Activated CD8-positive, alpha-beta memory T cell treated with anti-CD3 and anti-CD28 coated beads for 48 hours (primary cell): ENCODE measurements at places on chromosomes 4 and X.
A peak's percentile ranks its signal among the peaks of the same experiment; 100 is the strongest.

GRCh38 chr4:8319061-8319460 is 49.5 kb downstream of the HTRA3 start:
- DNase-seq: no peak

GRCh38 chrX:135740681-135741149 is 27.3 kb downstream of the CT45A1 start:
- DNase-seq: peak; percentile 20

DNA sequence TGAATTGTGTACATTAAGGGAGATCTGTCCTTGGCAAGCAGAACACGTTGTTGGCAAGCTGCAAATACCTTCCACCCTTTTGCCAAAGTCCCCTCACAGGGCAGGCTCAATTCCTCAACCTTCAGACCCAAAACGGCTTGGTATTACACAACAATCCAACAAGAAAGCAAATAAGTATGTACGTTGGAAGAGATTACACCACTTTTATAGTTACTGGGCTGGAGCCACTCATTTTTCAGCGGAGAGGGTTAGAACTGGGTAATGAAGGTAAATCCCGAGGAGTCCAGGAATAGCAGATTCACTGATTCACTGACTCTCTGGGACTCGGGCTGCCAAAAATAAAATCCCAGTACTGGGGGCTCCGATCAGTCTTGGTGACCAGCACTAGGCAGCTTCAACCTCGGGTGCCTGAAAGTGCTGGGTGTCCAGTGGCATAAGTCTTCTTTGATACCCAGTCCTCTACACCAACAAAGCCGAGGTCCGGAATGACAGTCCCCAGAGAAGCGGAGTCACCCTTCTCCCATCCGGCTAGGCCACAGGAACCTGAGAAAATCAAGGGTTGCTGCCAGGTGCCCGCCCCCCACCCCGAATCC is 587 bp downstream of the TIMM8A start:
- DNase-seq: no peak

GRCh38 chrX:115958687-115959359 is 211.7 kb upstream of the AGTR2 start:
- no peak for DNase-seq

DNA sequence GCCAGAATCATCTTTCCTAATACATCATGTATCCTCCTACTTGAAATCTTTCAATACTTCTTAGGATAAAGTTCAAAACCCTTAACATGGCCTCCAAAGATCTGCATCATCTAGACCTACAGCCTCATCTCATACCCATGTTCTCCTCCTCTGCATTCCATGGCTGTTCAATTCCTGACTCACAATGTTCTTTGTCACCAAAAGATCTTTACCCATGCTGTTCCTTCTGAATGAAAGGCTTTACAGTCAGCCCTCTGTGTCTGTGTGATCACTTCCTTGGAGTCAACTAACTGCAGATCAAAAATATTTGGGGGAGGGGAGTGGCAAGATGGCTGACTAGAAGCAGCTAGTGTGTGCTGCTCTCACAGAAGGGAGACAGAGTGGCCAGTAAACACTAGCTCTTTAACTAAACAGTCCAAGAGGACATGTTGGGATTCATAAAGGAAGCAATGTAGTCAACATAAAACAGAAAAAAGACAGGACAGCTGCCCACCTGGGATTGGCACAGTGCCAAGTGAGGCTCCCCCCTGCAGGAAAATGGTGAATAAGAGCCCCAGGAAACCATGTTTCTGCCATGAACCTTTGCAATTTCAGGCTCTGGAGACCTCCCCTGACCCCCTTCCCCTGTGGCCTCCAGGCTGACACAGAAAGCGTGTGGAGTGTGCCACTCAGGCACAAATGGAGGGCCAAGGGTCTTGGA is 31.9 kb downstream of the CBR4 start:
- no peak for DNase-seq

DNA sequence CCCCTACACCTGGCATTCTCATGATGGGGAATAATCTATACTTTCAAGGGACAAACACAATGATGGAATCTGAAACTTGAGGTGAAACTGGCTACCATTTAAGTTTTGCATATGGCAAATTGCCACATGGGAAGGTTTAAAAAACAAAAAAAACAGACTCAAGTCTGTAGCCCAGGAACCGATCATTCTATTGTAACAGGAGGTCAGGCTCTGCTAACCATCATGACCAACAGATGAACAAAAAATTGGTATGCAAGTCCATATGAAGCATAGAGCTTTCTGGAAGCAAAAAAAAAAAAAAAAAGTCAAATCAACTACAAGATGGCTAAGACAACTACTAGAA is 594.3 kb upstream of the DIPK2B start:
- DNase-seq: no peak

GRCh38 chr4:2337896-2338295 is 76.0 kb upstream of the MXD4 start:
- no peak for DNase-seq

- no peak for DNase-seq
These were observed 28.1 kb downstream of the STARD8 start for GRCh38 chrX:68675571-68675970.

DNA sequence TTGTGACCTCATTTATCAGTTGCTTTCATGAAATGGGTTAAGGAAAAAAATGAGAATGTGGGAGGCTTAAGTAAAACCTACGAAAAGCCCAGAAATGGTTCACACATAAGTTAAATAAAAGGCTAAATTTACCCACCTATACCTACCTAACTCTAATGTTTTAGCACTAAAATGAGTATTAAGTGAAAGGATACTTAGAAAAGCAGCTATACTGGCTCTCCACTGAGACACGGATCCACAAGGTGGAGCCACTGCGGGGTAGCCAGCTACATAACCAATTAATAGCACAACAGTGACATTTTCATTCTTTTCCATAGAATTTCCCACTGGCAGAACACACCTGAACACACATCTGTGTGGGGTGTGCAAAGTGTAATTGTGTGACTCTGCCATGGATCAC is 101.9 kb downstream of the MAML3 start:
- DNase-seq: no peak

DNA sequence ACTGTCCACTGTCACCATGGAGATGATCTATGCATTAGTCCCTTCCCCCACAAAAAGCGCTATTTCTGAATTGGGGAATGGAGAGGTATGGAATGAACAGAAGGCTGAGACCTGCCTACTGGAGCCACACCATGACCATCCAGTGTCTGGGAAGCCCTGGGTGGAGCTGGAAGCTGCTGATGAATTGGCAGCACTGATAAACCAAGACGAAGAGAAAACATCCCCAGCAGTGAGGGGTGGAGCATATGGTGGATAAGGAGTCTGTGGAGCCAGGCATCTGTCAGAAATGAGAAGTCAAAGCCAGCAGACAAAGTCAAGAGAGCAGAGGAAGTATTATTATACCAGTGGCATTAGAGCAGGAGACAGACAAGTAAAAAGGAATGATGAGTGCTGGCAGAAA is 13.2 kb downstream of the CC2D2A start:
- no peak for DNase-seq

DNA sequence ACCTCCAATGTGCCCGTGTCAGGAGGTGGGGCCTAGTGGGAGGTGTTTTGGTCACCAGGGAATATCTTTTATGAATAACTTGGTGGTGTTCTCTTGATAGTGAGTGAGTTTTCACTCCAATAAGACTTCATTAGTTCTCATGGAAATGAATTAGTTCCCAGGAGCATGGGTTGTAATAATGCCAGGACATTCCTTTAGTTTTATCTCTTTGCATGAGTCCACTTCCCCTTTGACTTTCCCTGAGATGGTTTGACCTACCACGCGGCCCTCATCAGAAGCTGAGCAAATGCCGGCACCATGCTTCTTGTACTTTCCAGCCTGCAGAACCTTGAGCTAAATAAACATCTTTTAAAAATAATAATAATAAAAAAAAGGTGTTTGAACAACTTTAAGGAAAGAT is 112.9 kb upstream of the ACSL4 start:
- DNase-seq: no peak

DNA sequence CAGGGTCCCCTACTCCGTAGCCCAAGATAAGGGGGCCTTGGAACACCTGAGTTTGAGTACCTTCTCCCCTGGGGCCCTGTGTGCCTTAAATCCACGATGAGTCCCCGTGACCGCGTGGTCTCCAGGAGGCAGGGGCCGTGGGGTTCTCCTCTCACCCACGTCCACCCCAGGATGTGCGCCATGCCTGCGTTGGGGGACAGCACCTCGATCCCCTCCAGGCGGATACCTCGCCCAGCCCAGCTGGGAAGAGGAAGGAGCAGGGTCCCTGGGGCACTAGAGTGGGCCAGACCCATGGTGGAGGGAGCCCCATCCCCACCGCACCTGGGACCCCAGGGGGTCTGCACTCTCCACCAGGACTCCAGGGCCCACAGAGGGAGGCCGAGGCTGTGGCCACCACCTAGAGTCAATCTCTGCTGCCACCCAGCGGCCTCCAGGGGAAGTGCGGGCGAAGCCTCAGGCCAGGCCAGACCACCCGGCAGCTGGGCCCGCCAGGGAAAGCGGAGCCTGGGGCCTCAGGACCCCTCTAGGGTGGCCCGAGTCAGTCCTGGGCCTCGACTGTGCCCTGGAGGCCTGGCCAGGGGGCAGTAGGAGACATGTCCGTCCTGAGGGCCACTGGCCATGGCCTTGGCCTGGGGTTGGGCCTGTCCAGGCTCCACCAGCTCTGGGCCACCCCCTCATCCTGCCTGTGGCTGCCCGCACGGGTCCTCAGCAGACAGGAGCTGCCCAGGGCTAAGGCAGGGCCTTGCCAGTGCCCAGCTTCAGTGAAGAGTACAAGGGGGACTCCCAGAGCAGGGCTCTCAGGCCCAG is 55.0 kb downstream of the FAM53A start:
- DNase-seq: peak; percentile 26

GRCh38 chr4:24117975-24118374 is 228.1 kb upstream of the PPARGC1A start:
- no peak for DNase-seq

GRCh38 chr4:8112036-8112576 is 46.5 kb downstream of the ABLIM2 start:
- DNase-seq: no peak

GRCh38 chrX:104195489-104196084 is 29.3 kb downstream of the FAM199X start:
- DNase-seq: no peak

DNA sequence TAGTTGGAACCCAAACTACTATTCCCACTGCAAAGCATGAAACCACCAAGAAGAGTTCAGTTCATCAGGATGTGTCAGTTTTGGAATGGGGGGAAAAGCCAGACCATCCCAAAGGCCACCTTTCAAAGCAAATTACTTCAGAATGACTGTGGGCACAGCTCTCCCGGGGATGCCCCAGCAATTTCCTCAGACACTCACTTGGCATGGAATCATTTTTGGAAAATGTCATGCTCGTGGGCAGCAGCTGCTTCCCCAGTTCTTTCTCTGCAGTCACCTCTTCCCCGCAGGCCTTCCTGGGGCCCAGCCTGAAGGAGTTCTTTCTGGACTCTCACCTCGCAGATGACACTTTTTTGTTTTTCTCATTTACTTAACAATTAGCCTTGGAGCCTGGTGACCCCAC is 350.3 kb downstream of the NR3C2 start:
- DNase-seq: no peak

DNA sequence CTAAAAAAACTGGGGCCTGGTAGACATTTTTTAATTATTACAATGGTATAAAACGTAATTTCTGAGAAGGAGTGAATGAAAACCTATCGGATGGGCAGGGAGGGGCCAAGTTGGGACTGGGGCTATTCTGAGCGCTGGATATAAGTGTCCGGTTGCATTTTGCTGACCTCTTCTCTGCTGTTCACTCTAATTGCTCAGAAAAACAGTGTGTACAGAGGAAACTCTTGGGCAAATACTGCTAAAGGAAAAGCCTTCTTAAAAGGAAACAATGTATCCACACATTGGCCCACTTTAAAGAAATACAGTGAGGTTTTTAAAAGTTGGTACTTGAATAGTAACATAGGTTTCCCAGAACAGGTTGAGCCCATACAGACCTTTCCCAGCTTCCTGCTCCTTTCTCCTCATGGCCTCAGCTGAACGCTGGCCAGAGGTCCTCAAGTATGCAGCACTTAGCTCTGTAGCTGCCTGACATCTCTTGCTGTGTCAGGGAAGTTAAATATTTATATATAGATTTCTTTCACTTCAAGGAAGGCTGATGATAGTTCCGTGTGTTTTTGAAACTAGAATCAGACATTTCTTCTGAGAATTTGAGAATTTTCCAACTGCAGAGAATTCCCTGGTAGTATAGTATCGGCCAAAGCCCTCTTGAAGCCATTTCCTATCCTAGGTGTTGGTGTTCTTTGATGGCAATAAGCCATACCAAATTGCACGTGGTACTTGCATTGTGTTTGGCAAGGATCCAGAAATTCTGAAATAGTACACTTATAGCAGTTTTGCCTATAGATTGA is 97.1 kb upstream of the SLC4A4 start:
- no peak for DNase-seq

DNA sequence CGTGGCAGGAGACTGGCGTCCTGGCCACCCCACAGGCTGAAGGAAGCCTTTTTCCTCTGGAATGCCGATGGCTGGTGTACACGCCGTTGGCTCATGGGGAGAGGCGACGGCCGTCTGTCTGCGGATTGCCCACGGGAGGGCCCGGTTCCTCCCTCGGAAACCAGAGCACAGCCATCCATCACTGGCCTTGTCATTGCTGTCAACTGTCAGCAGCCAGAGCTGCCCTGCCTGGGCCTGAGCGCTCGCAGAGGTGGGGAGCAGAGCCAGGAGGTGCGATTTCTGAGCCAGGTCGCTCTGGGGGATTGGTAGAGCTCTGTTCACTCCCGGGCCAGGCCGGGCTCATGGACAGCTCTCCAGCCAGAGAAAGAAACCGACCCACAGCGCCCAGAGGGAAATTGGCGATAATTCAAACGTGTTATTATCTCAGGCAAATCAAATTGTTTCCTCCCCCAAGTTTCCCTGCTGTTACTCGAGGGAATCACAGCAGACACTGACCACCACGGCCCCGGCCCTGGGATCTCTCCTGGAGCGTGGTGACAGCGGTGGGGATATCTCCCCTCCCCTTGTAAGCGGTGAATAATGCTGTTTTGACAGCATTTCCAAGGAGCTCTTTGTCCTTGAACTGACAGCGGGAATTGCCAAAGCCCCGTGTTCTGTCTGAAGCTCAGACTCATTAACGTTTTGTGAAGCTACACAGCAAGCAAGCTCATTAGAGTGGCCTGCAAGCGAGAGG is 220.9 kb upstream of the PSAPL1 start:
- DNase-seq: no peak

GRCh38 chr4:8082517-8083055 is 76.0 kb downstream of the ABLIM2 start:
- no peak for DNase-seq

DNA sequence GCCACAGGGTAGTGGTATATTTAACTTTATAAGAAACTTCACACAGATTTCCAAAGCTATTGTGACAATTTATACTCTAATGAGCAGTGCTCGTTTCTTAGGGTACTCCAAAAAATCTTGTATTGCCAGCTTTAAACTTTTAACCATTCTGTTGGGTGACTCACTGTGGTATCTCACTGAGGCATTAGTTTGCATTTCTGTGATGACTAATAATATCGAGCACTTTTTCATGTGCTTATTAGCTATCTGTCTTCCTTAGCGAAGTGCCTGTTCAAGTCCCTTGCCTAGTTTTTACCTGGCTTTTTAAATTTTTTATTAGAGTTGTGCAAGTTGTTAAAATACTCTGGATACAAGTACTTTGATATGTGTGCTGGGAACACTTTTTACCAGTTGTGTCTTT is 5.5 kb downstream of the PNMA3 start:
- no peak for DNase-seq

GRCh38 chr4:186689476-186689875 is 34.2 kb downstream of the FAT1 start:
- no peak for DNase-seq
